Astrocyte of the cerebellum (primary cell): ENCODE measurements at places on chromosomes 16 and 17.

DNA sequence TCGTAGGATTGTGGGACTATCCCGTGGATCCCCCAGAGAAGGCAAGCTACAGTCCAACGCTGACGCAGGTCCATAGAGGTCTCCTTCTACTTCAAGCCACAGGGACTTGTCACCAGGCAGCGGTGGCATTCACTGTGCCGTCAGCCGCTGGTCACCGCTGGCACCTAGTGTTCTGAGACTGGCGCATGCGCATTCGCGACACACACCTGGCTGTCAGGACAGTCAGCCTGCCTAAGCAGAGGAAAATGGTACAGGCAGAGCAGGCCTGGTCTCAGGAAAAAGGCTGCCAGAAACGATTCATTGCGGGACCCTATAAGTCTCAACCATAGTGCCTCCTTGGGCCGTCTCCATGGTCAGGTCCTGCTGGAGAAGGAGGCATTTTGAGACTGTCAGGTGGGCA is 138.0 kb upstream of the WSB1 start:
- no peak for DNase-seq

GRCh38 chr16:50367777-50368409 is 895 bp downstream of the BRD7 start:
- DNase-seq: no peak

- no peak for DNase-seq
These were observed 2.1 kb downstream of the CASKIN1 start for GRCh38 chr16:2194166-2194834.

DNA sequence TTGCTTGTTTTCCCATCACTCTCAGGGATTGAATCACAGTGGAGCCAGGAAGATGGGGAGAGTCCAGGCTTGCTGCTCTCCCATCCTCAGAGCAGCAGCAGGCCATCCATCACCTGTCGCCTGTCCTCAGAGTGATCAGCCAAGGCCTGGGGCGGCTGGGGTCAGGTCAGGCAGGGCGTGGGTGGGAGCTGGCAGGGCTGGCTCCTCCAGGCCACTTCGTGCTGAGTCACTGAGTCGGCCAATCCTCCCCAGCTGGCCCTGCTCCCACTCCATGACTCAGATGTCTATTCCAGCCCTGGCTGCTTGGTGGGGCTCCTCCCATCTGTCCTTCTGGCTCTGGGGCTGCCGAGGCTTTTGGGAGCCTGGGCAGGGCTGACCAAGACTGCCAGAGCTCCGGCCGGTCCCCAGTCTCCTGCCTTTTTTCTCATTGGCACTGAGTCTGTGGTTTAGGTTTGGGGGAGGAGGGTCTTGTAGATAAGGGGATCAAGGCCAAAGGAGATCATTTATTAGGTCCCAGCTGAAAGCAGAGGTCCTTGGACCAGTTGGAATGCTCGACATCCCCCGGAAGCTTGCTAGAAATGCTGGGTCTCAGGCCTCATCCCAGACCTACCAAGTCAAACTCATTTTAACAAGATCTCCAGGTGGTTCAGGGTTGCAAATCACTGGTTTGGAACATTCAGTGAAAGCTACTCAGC is 72.7 kb downstream of the ABCC1 start:
- DNase-seq: peak; percentile 91

DNA sequence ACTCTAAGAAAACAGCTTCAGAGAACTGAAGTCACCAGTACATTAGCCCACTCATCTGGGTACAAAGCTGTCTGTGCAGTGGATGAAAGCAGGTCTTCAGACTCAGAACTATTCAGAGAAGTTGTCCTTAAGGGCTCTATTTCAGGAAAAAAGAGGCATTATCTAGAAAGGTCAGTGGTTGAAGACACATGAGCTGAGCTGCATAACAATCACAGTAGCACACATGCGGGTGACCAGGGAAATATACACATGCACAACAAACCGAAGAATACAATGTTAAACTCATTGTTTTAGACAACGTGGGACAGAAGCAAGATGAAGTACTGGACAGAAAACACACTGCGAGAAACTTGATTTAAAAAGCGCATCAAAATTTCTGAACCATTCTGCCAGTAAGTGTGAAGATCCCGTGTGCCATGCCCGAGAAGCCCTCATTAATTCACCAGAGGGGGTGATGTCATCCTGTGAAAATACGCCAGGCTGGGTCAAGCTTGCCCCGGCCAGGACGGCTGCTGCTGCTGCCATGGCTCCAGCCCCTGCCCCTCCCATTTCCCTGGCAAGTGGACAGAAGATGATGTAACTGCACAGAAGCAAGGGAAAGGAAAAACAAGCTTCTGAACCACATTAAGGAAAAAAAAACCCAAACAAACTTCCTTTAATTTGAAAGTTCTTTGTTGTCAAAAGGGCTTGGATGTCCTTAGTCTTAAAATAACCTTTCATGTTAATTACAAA is 10.1 kb downstream of the DYNC1LI2 start:
- peak; percentile 87 for DNase-seq

DNA sequence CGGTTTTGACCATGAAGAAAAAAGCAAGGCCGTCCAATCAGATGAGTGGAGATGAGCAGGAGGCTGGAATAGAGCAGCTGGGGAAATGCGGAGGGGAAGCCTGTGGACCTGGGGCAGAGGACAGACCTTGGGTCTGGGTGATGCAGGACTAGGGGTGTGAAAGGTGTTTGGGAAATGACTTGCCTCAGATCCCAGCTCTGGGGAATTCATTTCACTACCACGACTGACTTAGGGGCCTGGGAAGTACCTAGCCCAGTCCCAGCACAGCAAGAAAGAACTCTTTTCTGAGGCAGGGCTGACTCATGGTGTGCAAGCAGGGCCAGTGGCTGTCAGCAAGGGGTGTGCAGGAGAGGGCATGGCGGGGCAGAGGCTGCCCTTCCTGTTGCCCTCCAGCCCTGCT is 14.8 kb downstream of the DNAI2 start:
- DNase-seq: no peak

DNA sequence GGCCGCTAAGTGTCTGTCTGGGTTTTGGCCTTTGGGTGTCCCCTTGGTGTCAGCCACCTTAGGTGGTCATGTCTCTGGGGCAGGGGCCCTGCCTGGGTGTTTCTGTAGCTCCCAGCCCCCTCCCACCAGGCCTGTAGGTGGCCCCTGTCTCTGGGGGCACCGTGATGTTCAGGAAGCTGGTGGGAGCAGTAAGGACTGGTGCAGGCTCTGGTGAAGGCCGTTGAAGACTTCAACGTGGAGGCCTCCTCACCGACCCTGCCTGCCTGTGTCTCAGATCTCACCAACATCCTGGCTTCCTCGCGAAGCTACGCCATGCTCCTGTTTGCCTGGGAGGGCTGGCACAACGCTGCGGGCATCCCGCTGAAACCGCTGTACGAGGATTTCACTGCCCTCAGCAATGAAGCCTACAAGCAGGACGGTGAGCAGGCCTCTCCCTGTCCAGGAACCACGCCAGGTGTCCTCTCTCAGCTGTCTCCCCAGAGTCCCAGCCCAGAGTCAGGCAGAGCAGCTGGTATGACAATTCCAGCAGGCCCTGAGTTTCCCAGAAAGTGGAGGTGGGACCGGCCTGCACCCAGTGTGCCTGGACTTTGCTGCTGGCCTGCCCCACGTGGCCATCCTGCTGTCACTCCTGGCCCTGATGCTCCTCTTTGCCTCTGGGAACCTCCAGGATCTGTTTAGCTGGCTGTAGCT is 2.8 kb downstream of the ACE start:
- DNase-seq: no peak

DNA sequence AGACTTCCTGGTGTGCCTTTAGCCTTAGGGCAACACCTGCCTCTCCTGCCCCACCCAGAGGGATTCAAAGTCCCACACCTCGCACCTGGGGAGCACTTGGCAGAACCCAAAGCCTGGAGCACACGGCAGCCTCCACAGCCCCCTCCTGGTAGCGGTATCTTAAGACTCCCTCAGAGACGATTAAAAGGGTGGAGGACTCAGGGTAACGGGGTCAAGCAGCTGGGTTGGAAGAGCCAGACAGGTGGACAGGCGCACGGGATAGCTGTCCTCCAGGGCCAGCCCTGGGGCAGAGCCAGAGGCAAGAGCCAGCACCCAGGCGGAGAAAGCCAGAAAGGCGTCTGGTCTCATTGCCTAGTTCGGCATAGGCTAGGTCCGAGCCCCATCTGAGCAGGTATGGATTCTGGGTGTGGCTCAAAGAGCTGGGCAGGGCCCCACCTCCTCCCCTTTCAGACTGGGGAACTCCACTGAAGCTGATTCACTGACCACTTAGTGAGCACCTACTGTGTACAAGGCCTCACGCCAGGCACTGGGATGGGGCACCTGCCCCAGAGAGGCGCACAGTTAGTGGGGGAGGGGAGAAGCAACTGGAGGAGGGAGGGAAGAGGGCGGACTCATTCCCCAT is 55.0 kb upstream of the MEAK7 start:
- DNase-seq: no peak

- DNase-seq: no peak
These were observed 1.4 kb upstream of the ORAI3 start for GRCh38 chr16:30947541-30947858.

DNA sequence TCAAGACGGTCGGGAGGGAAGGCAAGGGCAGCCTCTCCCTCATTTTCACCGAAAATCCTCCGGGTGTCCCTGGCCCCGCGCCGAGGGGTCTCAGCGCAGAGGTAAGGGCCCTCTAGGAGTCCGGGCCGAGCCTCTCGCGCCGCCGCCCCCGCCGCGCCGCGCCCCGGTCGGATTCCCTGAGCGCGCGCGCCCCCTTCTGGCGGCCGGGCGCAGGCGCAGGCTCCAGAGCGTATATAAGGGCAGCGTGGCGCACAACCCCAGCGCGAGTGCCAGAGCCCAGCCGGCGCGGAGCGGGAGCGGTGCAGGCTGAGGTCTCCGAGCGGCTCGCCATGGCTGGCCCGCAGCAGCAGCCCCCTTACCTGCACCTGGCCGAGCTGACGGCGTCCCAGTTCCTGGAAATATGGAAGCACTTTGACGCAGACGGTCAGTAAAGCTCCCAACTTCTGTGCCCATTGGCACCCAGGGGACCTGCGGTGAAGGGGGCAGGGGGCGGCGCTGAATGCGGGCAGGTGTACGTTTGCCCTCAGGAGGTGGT is at the start of gene CALB2:
CALB2 (plus strand) TSS at position 260 of the 535 bp plus-strand sequence; CDS start at position 330, 70 bp downstream.
- DNase-seq: peak; percentile 13

DNA sequence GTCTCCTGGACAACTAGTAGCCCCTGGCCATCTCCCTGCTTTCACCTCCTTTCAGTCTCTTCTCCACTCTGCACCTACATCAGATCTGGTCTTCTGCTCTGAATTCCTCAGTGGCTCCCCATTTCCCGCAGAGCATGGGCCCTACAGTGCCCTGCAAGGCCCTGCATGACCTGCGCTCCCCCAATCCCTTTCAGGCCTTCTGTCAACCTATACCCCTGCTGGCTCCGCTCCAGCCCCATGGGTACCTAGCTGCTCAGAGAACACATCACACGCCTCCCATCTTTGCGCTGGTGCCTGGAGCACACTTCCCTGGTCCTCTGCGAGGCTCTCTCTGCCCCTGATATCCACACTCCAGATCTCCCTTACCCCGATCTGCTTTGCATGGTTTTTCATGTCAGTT is 145.2 kb downstream of the KATNIP start:
- no peak for DNase-seq

DNA sequence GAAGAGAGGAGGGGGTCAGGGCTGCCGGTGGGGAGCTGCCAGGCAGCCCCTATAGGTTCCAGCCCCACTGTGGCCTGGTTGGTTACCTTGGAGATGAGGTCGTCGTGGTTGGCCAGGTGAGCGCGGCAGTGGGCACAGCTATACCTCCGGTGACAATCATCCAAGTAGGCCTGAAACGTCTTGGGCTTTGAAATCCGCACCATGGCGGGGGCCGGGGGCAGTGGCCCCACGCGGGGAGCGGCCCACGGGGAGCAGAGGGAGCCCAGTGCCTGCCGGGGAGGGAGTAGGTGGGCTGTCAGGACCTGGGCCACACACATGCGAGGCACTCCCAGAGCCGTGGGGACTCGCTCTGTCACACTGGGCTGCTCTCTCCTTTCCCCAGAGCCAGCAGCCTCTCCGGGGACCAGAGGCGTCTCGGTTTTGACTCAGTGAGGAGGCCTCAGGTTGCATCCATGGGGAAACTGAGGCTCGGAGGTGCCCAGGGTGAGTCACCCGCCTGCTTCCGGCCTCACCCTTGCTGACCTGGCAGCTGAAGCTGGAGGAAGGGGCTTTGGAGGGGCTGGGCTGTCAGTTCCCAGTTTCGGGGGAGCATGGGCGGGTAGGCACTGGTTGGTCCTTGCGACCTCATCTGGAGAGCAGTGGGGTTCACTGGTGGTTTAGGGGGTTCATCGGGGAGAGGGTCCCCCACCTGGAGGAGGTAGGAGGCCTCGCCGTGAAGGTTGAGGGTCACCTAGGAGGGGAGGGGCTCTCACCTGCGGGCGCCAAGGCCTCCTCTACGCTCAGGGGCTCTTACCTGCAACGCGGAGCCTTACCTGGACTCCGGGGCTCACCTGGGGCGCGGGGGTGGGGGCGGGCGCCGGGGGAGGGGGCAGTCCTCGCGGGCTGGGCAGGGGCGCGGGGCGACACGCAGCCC is 591 bp downstream of the YPEL3 start:
- DNase-seq: no peak

- DNase-seq: no peak
These were observed 16.6 kb upstream of the TRPV3 start for GRCh38 chr17:3574231-3574630.

DNA sequence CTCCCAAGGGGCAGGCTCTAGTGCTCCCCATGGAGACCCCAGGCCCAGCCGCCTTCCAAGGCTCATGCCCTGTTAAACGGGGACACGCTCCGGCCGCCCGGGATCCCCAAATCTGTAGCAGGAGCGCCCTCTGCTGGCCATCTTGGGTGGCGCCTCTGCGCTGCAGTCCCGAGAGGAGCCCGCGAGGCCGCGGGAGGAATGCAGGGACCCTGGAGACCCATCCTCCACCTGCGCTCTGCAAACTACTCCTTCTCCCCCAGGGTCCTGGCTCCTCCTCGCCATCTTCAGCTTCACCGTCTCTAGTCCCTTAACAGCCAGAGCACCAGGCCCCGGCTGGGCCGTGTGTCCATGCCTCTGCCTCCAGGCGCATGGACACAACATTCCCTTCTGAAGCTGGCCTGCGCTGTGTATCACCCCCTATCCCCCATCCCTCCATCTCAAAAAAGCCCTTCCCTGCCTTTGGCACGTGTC is 23.6 kb upstream of the KRT17 start:
- peak; percentile 27 for DNase-seq

- DNase-seq: no peak
These were observed 5.5 kb upstream of the QPRT start for GRCh38 chr16:29673501-29673900.

- DNase-seq: no peak
These were observed 25.2 kb downstream of the TK2 start for GRCh38 chr16:66524601-66525164.
